ENCODE measurements at places on chromosomes 1 and 21.

DNA sequence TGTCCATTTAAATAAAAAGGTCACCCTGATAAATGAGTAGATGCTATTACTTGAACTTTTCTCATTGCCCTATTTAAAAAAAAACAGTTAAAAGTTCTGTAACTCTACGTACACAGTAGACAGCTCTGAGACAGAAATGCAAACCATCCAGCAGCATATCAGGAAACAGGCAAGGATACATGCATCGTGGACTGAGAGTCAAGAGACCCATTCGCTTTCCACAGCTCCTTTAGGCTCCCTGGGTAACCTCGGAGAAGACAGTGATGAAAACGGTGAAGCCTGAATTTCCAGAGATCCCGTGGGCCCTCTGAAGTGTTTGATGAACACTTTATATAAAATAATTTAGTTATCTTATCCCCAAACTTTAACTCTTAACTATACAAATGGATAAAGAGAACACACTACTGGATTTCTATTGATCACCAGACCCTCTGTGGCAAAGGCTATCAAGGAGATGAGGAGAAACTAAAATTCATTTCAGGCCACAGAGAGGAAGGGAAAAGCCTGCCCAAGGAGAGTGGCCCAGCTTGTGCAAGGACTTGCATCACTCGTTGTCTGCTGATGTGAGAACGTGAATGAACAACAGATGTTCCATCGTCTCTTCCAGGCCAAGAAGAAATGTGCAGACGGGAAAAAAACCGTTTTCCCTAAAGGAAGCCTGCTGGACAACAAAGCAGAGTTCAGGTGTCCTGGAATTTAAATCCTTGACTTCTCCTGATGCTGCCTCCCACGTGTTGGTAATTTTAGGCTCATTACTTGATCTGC is 131.0 kb downstream of the TGFBR3 start:
- DNase-seq, result no peak

DNA sequence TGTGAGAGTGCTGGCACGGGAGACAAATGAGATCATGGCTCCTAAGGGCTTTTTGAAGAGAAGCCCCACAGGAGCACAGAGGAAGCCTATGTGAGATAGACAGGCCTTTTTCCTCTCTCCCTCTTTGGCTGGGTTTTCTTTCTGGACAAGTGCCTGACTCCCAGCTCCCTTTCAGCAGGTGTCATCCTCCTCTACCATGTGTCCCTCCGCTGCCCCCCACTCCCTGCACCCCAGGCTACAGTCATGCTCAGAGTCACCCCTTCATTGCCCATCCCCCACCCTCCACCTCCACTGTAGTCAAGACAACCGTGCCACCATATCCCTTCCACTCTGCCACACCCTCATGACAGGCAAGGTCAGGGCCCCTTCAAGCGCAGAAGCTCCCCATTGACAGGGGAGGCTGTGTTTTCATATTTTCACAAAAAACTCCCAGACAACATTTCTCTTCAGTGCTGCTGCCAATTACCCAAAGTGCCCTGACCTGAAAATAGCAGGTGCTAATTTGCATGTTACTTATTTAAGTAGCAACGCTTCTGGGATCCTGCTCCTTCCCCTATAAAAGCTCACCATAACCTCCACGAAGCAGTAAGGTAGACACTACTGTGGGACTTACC is 92.1 kb upstream of the IPO9 start:
- DNase-seq, result no peak

- DNase-seq, result peak; percentile 48
These were observed 182.6 kb downstream of the VAV3 start for GRCh38 chr1:107782217-107782845.

DNA sequence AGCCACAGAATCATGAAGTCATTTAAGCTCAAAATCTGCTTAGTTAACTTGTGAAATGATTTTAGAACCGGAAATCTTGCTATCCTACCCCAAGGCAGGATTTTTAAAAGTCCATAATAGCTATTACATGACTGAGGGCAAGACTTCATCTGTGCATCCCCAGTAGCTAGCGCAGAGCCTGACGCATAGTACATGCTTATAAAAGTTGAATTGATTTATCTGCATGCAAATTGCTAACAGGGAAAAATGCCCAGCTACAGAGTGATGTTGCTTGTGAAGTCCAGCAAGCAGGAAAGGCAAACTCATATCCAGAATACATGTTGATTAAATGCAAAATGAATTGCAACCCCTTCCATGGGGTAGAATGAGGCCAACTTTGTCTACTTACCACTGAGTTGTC is 8.1 kb upstream of the MAP1LC3C start:
- DNase-seq, result no peak

DNA sequence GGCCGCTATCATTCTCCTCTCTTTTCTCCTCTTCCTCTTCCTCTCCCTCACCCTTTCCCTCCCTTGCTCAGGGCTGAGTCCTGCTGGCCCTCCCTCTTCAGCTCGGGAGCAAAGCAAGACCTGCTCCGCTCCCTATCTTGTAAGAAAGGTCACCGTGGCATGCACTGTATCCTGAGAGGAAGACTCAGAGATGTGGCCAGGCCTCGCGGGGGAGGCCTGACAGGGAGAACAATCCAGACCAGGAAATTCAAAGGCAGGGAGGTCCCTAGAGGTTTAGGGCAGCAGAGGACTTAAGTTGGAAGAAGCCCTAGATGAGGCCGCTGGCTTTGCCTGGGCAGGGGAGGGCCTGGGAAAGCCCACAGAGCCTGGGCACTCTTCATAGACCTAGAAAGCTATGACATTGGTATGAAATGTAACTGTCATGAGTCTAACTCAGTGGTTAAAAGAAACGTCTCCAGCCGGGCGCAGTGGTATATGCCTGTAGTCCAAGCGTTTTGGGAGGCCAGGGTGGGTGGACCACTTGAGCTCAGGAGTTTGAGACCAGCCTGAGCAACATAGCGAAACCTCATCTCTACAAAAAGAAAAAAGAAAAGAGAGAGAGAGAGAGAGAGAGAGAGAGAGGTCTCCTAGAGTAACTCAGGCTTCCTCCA is 14.6 kb upstream of the PTAFR start:
- no peak for DNase-seq

GRCh38 chr21:45801989-45802388 is 158.5 kb downstream of the PCBP3 start:
- DNase-seq, result no peak

DNA sequence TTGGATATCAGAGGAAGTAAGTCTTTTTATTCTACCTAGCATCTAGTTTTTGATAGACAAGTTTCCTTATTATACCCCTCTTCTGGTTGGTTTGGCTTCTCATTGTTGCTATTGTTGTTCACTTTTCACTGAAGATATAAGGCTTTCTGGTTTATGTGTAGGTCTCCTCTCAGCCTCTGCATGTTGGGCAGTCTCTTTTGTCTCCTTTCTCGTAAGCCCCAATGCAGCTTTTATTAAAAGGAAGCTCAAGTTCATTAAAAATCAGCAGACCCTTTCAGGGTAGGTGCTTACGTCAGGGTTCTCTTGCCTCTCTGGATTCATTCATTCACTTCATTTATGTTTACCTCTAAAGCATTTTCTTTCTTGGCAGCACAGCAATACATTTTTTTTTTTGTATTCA is 4.8 kb upstream of the DHX9 start:
- DNase-seq, result no peak

DNA sequence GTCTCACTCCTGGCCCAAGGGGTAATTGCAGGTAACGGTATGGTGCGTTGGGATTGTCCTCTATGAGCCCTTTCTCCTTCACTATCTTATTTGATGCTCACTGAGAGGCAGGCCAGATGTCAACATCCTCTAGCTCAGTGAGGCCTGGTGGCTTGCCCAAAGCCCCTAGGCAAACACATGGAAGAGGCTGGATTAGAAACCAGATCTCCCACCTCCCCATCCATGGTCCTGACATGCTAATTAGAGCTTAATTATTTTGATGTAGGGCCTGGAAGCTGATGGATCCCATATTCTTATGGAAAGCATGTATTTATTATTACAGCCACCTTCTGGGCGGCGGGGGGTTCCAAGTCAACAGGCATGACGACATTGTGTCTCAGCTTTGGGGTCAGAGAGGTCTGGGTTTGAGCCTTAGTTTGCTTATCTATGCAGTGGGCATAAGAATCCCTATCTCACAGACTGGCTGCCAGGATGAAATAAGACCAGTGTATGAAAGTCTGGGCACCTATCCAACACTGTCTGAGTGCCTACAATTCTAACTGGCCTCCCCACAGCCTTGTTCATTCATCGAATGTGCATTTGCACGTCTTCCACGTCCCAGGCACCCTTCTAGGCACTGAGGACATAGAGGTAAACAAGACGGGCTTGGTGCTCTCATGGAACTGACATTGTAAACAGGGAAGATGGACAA is 6.2 kb downstream of the SMPDL3B start:
- DNase-seq, result no peak

- DNase-seq, result no peak
These were observed 65.5 kb downstream of the EPHB2 start for GRCh38 chr1:22776035-22776613.

GRCh38 chr1:192443616-192444015 is 126.8 kb downstream of the RGS21 start:
- DNase-seq, result peak; percentile 14

GRCh38 chr1:115877511-115877910 is 36.6 kb upstream of the NHLH2 start:
- DNase-seq, result peak; percentile 17
